ENCODE measurements at places on chromosomes 5 and 9.

DNA sequence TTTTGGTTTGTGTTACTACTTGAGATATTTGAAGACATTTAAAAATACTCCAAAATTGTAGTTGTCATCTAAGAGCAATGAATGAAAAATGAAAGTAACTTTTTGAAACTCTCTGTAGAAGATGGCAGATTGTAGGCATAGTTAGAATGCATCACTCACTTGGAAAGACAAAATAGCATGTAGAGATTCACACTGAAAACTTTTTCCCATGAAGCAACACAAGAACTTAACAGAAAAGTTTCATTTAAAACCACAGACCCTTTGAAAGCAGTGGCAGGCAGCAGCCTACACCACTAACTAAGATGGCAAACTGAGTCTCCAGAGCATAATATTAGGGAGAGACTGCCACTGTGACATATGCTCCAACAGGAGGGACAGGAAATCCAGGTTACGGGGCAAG is 18.9 kb upstream of the FAM174A start:
- DNase-seq = no peak

DNA sequence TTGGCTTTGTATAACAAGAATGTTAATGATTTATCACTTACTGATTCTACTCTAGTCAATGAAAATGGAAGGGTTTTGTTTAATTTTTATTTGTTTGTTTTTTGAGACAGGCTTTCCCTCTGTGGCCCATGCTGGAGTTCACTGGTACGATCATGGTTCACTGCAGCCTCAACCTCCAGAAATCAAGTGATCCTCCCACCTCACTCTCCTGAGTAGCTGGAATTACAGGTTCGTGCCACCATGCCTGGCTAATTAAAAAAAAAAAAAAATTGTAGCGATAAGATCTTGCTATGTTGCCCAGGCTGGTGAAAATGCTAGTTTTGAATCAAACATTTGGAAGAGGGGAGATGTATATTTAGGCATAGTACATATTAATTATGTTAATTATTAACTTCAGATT is 209.4 kb downstream of the NFIB start:
- DNase-seq = no peak

- no peak for DNase-seq
These were observed 193.5 kb upstream of the RFX3 start for GRCh38 chr9:3719286-3719685.

DNA sequence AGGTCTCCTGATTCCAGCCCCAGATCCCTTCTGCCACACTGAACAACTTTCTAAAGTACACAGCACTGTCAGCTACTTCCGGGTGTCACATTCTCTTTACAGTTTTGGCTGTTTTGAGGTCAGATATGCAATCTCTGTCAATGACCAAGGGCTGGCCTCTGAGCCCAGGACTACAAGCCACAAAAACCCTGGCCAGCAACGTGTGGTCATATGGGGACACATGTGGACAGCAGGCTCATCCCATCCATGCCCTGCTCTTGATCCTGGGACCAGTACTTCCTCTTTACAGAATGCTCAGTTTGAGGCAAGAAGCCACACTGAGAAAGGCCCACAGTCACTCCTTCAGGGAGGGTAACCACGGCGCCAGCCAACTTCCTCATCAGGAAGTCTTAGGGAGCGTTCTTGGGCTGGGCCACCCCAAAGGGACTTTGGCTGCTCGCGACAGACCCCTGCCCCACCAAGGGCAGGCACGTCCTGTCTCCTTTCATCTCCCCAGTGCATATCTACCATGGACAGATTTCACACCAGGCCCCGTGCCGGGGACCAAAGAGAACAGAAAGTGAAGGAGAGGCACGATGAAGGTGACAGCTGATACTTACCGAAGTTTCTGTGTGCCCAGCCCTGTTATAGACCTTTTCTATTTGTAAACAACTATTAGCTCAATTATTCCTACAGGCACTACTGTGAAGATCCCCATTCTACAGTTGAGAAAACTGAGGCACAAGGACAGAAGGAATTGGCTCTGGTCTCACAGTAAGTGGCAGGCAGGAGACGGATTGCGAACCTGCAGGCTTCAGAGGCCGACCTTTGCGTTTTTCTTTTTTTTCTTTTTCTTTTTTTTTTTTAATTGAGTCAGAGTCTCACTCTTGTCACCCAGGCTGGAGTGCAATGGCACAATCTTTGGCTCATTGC is 37.3 kb downstream of the STK10 start:
- no peak for DNase-seq

GRCh38 chr9:129209109-129209508 is 31.0 kb upstream of the IER5L start:
- DNase-seq = no peak

- DNase-seq = no peak
These were observed 1.2 kb upstream of the GABRA1 start for GRCh38 chr5:161846746-161847145.

DNA sequence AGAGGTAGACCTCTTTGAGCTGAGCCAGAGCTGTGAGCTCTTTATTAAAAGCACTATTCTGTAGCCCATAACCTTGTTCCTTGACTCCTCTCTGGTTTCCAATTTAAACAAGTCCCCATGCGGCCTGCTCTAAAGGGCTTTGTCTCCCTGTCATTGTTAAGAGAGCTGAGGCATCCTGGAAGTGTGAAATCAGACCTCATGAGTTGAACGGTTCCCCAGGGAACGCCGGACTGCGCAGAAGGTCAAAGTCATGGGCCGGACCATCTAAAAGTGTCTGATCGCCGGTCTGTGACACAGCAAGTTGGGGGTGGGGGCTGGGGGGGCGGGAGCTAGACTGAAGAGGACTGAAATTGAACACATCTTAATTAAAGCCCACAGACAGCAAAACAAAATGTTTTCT is 265.8 kb downstream of the SLF1 start:
- no peak for DNase-seq

GRCh38 chr9:26551451-26551850 is 341.2 kb downstream of the CAAP1 start:
- no peak for DNase-seq

GRCh38 chr5:50547303-50547702 is 106.2 kb upstream of the EMB start:
- DNase-seq = no peak

GRCh38 chr5:139560752-139561654 is at the start of gene UBE2D2:
Gene UBE2D2 (plus strand): TSS chr5:139561339. CDS start chr5:139561792, 453 bp downstream.
- DNase-seq = peak; percentile 91

GRCh38 chr9:96139592-96140295 is 162.2 kb downstream of the HSD17B3 start:
- DNase-seq = no peak

GRCh38 chr5:136075466-136075891 is 46.7 kb downstream of the TGFBI start:
- DNase-seq = no peak

- DNase-seq = no peak
These were observed 40.5 kb upstream of the IFNK start for GRCh38 chr9:27483576-27483975.

GRCh38 chr9:128214571-128215490 is 11.7 kb downstream of the DNM1 start:
- DNase-seq = no peak

GRCh38 chr9:79233542-79233941 is 338.2 kb upstream of the TLE4 start:
- DNase-seq = no peak
